T-cell (primary cell): ENCODE measurements at places on chromosomes 12 and 14. TPM values are rescaled to one million over a fixed set of nuclear protein-coding genes. Genes with fewer than 3 reads are reported as not detected.

- no peak for DNase-seq
- H3K36me3 ChIP-seq = no peaks in the 10 kb centered on the region
- H3K27me3 ChIP-seq = no peaks in the 10 kb centered on the region
- no peak overlapping the region for H3K4me3 ChIP-seq
- H3K4me1 ChIP-seq = no peaks in the 10 kb centered on the region
These were observed 7.0 kb downstream of the RNASE10 start for GRCh38 chr14:20512177-20512905.

GRCh38 chr12:106583242-106584103 lies 669 bp downstream of the RFX4 start:
- peaks cover 85% of the 10 kb centered on the region for H3K27me3 ChIP-seq
- H3K36me3 ChIP-seq = no peaks in the 10 kb centered on the region
- no peak for DNase-seq
- H3K4me3 ChIP-seq = peak overlapping the region; percentile 50
- H3K27ac ChIP-seq = no peak overlapping the region
- H3K4me1 ChIP-seq = peaks cover 29% of the 10 kb centered on the region

Gene TROAP
- total RNA-seq = 0.98 TPM

GRCh38 chr14:67267576-67268328 lies 26.5 kb downstream of the PALS1 start:
- H3K36me3 ChIP-seq = no peaks in the 10 kb centered on the region
- no peak for DNase-seq
- H3K27ac ChIP-seq = no peak overlapping the region
- no peaks in the 10 kb centered on the region for H3K4me1 ChIP-seq
- H3K4me3 ChIP-seq = no peak overlapping the region
- no peaks in the 10 kb centered on the region for H3K27me3 ChIP-seq

DNA sequence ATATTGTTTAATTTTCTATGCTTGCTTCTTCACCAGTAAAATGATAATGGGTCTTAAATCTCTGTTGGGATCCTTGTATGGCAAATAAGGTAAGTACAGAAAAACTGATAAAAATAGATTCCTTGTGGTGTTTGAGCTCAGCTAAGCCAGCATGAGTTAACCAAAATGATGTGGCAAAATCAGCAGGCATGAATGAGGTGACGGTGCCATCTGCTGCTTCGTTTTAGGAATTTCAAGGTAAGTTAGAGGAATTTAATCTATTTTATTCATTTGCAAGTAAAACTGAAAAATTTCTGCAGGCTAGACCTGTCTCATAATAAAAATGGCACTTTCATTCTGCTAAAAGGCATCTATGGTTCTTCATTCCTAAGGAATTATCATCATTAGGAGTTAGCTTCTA lies 10.0 kb upstream of the CLEC7A start:
- H3K27ac ChIP-seq = no peak overlapping the region
- peak; percentile 22 for DNase-seq
- H3K4me3 ChIP-seq = no peak overlapping the region
- no peaks in the 10 kb centered on the region for H3K36me3 ChIP-seq
- no peaks in the 10 kb centered on the region for H3K27me3 ChIP-seq
- H3K4me1 ChIP-seq = no peaks in the 10 kb centered on the region

- H3K4me1 ChIP-seq = peaks cover 26% of the 10 kb centered on the region
- H3K4me3 ChIP-seq = no peak overlapping the region
- DNase-seq = no peak
- H3K27me3 ChIP-seq = no peaks in the 10 kb centered on the region
- no peak overlapping the region for H3K27ac ChIP-seq
- no peaks in the 10 kb centered on the region for H3K36me3 ChIP-seq
These were observed 48.8 kb downstream of the SYNE2 start for GRCh38 chr14:63901434-63902085.

DNA sequence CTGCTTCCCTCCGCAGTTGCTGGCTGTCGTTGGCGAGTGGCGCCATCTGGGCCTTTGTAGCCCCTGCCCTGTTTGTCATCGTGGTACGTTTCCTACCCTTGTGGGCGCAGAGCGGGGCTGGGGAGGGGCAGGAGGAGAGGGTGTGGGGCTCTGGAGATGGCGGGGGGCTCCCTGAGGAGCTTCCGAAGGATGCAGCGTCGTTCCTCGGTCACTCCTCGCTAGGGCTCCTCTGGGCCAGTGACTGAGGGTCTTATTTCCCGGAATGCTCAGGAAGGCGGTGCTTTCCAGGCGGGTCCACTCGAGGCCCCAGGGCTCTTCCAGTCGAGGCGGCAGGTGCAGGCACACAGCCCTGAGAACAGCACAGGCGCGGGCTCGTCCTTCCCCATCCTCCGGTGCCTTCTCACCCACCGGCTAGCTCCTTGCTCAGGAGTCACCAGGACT lies 167.1 kb downstream of the ADGRD1 start:
- H3K4me3 ChIP-seq = no peak overlapping the region
- no peaks in the 10 kb centered on the region for H3K4me1 ChIP-seq

Gene SLC6A15
- not detected for total RNA-seq

Gene LAG3
- 9.5 TPM for total RNA-seq

DNA sequence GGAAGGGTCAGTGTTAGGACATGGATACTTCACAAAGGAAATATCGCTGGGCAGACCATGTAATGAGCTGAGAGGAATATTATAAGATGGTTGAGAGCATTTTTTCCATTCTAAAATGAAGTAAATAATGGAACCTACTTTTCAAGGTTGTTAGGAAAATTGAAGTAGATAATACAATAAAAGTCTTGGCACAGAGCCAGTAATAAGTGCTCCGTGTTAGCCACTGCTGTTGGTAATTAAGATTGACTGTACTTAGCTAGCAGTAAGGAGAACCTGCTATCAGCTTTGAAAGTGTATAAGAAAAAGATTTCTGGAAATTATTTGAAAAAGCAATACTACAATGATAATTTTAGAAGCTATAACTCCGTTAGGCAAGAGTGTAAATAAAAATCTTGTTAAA lies 77.6 kb downstream of the SCAF11 start:
- no peaks in the 10 kb centered on the region for H3K36me3 ChIP-seq
- no peak for DNase-seq
- no peak overlapping the region for H3K4me3 ChIP-seq
- no peak overlapping the region for H3K27ac ChIP-seq
- H3K27me3 ChIP-seq = no peaks in the 10 kb centered on the region
- H3K4me1 ChIP-seq = no peaks in the 10 kb centered on the region
